ENCODE measurements at places on chromosomes 1 and 21. TPM values are rescaled to one million over a fixed set of nuclear protein-coding genes. Genes with fewer than 3 reads are reported as not detected.
A peak's percentile ranks its signal among the peaks of the same experiment; 100 is the strongest.

DNA sequence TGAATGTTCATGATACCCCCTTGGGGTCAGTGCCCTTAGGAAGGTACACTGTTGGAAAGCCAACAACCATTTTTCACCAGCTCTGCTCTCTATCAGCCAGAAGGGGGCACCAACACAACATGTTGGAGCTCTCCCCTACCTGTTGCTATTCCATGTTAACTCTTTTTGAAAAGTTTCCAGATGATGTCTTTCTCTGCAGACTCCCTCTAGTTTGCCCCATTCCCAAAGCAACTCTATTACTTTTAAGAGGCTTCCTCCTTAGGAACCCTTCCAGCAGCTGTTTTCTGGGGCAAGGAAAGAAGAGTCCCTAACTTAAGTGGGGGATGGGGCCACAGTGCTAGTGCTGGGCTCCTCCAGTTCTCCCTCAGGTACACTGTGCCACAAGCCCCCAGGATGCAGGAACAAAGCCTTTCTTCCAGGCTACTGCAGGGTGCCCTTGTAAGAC, 22.9 kb upstream of the NDC1 start:
- peak; percentile 49 for DNase-seq

Gene MTMR11
- total RNA-seq: 2.0 TPM

GRCh38 chr1:50705699-50706098, 254.4 kb downstream of the FAF1 start:
- peak; percentile 90 for DNase-seq

DNA sequence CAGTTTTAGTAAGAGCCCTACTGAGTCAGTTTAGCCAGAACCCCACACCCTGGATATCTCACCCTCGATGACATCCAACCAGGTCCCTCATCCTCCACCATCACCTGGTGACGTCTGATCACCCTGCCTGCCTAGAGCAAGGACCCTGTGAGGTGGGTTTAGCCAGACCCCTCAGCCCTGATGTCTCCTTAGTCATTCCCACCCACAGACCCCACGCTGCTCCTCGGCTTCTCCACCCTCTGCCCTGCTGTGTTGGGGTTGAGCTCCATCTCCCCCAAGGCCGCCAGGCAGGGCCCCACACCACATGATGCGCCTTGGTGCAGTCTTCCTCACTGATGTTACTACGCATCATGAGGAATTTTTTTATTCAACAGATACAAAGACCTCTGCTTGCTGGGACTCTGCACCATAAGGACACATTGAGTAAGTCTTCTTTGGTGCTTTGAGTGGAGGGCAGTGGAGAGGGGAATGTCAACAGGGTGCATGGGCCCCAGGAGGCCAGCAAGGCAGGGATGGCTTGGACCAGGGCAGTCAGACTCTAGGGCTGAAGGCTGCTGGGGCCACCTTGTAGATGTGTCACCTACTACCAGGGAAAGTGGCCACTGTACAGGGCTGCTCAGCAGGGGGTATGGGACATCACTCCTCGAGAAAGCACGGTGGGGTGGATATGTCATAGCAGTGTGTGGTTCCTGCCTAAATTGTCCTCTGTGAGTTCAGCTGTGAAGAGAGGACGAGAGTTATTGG, 1.7 kb upstream of the IBA57 start:
- DNase-seq: no peak

- no peak for DNase-seq
Observed at GRCh38 chr1:214565310-214565709, 13.9 kb upstream of the PTPN14 start.

DNA sequence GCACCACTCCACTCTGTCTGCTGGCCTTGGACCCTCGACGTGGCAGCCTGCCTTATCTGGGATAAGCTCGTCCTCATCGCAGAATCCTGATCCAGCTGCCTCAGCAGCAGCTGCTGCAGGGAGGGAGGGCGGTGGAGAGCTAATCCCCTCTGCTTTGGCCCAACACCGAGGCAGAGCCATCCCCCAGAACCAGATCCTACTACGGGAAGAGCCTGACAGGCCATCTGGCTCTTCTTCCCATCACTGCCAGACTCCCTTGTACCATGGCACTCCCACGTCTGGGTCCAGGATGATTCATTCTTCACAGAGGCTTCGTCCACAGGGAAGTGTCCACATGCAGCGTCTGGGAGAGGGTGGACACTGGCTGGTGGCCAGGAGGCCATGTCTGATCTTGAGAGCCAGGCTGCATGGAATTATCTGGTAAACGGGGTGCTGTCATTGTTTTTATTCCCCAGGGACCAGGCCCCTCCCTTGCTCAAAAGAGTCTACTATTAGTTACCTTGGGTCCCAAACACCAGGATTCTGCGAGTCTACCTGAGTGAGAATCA, 14.6 kb upstream of the PKP1 start:
- peak; percentile 81 for DNase-seq

GRCh38 chr21:31898933-31899630, 26.3 kb downstream of the HUNK start:
- DNase-seq: peak; percentile 39

GRCh38 chr1:233714631-233715217, 100.8 kb downstream of the KCNK1 start:
- no peak for DNase-seq

DNA sequence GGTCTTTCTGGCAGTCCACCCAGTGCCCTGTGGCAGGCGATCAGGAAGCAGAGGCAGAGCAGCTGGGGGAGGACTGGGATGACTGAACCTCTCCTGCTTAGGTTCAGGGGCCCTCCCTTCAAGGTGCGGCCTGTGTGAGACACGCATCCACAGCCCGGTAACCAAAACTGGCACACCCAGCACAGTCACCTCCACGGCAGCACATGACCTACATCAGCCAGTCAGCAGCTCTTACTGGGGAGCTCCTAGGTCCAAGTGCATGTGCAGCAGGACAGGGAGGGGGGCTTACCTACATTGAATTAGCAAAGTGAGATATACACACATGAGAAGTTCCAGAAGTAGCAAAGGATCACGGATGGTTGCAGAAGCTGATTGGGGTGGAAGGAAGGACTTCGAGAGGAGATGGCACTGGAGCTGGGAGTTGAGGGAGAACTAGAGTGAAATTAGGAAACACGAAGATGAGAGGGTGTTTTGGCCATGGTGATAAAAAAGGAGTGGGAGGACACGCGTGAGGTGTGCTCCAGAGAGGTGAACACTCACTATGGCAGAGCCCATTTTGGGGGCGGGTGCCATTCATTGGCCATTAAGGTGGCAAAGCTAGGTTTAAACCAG, 51.4 kb upstream of the IRF2BP2 start:
- peak; percentile 92 for DNase-seq

Gene KRTAP12-2
- not detected for total RNA-seq

GRCh38 chr1:154440036-154440804, 35.1 kb downstream of the IL6R start:
- no peak for DNase-seq

DNA sequence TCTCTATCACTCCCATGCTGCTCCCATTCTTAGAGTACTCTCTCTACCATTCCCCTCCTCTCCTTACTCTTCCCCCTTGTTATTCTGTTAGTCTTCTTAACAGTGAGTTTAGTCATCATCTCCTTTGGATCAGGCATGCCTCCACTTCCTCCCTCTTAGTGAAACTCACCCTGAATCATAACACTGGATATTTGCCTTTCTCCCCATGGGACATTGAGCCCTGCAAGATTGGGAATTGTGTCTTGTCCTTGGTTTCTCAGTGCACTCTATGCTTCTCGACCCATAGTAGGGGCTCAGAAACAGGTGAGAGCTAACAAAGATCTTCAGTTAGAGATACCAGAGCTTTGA, 68.3 kb upstream of the GCLM start:
- DNase-seq: peak; percentile 93

DNA sequence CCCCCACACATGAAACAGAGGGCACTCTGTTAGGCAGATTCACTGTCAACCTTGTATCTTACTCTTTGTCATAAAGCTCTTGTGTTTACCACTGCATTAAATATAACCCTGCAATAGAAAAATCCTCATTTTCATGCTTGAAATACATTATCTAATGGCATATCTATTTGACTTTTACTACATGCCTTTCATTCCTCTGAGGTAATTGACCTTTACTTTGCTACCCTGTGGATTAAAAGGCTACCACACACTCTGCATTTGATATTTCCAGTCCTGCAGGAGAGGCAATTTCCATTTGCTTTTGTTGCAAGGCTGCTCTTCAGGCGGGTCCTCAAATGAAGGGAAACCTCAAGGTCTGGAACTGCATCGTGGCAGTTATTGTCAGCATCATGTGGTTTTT, 238.0 kb downstream of the NTNG1 start:
- no peak for DNase-seq

Gene FAM3B
- total RNA-seq: not detected

DNA sequence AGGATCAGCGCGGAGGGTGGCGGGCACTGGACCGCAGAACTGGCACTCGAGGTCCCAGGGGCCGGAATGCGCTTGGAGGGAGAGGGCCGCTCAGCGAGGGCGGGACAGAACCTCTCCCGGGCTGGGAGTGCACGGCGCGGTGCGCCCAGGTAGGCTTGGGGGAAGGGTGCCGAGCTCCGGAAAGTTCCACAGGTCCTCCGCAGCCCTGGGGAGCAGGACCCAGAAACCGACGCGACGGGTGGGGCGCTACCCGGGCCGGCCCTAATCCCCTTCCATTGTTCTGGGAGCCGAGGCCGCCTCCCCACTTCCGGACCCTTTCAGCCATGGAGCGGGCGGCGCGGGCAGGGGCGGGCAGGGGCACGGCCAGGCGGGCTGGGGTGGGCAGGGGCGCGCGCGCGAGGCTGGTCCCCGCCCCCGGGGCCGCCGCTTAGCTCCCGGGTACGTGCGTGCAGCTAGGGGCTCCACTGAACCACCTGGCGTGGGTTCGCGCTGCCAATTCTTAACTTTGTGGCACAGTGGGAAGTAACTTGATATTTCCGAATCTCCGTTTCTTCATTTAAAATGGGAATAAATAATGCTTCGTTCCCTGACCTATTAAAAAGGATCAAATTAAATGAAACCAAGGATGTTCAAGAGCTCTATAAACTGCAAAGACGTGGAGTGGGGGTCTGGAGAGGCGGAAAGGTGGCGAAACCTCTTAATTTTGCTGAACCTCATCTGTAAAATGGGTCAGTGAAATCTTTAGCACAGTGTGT, 20.7 kb downstream of the LGR6 start:
- no peak for DNase-seq

- peak; percentile 37 for DNase-seq
Observed at GRCh38 chr21:15063814-15064575, 805 bp downstream of the NRIP1 start.

DNA sequence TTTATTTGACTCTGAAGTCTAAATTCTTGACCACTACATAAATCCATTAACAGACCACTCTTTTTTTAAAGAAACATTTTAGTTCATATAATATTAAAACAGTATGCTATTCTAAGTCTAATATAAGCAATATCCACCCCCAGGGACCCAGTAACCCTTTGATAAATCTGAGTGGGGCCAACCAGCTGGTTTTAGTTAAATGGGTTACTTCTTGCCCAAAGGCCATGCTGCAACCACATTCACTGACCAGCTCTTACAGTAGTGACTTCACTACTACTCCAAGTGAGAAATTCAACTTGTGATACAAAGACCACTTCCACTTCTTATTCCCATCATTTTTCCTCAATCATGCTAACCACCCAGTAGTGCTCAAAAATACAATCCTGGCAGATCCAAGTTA, 20.5 kb downstream of the FUBP1 start:
- no peak for DNase-seq

GRCh38 chr1:225595974-225596551, 56.9 kb downstream of the ENAH start:
- DNase-seq: peak; percentile 59

DNA sequence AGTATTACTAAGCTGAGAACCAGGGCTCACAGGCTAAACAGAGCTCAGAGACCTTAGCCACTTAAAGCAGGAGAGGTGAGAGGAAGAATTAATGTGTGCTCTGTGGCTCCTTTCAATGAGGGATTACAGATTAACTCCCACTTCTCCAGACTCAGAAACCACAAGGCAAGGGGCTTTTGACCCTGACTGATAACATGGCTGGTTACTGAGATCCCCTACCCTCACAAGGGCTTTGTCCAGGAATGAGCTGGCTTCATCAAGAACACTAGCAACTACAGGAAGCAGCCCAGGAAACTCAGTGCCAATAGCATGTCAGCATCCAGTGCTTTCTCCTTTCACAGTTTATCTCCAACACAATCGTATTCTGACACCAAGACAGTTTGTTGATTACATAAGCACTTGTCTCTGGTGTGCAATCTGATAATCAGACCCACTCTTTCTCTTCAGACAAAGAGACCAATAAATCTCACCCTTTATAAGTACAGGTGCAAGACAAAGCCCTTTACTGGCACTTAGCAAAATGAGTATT, 38.8 kb downstream of the ERI3 start:
- DNase-seq: no peak

DNA sequence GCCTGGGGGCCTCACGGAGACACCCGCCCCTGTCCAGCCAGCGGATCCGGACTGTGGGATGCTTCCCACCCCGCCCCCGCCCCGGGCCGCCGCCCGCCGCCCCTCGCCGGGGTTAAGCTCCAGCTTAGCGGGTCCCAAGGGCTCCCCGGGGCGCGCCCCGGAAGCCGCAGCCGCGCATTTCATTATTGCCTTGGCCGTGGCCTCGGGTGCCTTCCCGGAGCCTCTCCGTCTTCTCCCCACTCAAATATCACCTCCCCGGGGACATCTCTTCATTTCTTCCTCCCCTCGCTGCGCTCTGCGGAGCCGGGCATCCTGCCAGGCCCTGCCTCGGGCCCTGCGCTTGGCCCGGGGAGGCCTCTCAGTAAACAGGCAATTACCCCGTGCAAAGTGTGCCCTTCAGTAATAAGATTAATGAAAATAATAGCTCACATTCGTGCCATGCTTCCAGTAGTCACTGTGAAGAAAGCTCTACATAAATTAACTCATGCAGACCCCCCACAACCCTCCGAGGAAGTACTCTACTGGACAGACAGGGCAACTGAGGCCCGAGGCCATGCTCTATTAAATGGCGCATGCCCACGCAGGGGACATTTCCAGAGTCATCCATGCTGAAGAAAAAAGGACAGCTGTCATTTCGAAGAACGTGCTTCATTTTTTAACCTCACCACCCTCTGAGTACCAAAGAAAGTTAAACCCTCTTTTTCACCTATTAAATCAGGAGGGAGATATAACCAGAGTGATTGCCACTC, 49.9 kb upstream of the LAPTM5 start:
- DNase-seq: no peak

DNA sequence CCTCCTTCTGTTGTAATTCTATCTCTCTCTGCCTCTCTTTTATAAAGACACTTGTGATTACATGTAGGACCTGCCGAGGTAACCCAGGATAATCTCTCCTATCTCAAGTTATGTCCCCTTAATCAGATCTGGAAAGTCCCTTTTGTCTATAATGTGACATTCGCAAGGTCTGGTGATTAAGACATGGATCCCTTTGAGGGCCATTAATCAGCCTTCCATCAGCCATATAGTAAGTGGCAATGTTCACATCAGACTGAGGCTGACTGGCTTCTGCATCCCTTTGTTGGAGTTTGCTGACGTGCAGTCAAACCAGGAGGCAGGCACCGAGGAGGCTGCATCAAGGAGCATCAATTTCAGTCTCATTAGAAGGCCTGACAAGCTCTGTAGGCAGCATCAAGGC, 209.6 kb downstream of the BACH1 start:
- DNase-seq: no peak

Gene S100B
- total RNA-seq: not detected

Gene TBX19
- 0.51 TPM for total RNA-seq

- DNase-seq: no peak
Observed at GRCh38 chr21:37548521-37548981, 182.0 kb downstream of the DYRK1A start.

All from bronchial epithelial cell (primary cell).